GM06990 (cell line): ENCODE measurements at places on chromosomes 12 and 14.
A peak's percentile ranks its signal among the peaks of the same experiment; 100 is the strongest.

DNA sequence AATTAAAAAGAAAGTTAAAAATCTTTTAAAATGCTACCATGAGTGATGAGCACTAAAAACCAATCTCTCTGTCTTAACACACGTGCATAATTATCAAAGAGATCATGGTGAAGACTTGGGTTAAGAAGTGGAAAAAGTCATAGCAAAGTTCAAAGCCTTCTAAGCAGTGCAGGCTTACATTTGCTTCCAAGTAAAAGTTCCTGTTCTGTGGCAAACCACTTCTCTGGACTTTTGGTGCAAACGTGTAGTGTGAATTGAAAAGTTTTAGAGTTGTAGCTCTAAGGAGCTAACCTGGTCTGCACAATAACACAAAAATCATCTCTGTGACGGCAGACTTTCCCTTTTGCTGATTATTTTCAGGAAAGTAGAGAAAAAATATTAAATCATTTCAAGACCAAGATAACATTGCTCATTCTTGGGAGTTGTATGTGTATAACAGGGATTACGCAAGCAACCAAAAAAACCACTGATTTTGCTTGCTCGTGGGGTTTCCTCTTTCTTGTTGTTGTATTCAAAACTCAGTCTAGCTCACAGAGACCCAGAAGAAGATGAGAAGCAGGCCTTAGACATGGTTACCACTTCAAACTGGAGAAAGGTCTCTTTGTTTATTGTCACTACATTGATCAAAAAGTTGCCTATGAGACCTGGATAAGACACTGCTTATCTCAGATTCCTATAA, 2.3 kb upstream of the GLIPR1 start:
- no peak for DNase-seq

GRCh38 chr12:66716522-66716921, 37.6 kb upstream of the GRIP1 start:
- DNase-seq: no peak

DNA sequence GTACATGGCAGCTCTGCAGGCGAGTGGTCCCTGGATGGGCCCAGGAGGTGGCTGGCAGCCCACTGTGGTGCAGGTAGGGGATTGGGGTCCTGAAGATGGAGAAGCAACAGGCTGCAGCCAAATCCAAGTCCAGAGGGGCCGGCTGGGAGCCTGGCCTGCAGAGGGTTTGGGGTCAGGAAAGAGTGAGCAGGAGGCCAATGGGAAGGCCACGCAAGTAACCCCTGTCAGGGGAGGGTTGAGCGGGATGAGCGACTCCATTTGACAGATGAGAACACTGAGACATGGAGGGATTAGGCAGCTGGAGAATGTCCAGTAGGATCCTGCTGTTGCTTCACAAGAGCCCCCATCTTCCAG, 136.0 kb downstream of the BCL11B start:
- DNase-seq: no peak

GRCh38 chr12:91588874-91589454, 406.3 kb upstream of the DCN start:
- DNase-seq: no peak

DNA sequence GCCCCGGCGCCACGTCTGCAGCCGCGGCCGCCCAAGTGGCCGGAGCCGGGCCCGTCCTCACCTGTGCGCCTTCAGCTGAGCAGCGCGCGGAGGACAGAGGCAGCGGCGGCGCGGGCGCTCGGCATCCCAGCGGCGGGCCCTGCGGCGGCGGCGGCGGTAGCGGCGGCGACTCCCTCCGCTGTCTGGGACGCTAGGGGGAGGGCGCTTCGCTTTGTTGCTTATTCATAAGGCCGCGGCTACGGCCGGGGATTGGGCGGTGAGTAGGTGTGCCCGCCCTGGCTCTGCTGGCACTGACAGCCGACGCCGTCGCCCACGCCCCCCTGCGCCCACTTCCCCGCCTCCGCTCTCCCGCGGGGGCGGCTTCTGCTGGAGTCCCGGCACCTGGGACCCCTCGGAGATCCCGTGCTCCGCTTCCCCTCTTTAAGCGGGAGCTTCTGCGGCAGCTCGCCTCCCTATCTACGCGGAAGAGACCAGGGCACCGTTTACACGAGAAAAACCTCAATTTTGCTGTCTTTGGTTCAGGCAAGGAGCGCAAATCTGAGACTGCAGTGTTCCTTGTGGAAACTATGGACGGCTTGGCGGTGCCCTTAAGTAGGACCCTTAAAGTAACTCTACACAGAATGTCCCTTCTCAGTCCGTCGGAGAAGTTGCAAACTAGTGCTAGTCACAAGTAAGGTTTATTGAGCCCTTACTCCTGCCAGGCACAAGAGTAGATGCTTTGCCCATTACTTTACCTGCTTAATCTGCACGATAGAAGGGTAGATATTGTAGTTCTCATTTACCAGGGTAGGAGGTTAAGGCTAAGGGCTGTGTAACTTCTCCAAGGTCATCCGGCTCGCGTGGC, at the start of gene ARMH4:
Gene ARMH4 (minus strand): TSS at position 200 of the 844 bp plus-strand sequence. CDS start 12,855 bp downstream, outside the sequence.
- DNase-seq: peak; percentile 62

- no peak for DNase-seq
Measured at GRCh38 chr14:104397956-104398355, 181.6 kb upstream of the C14orf180 start.

GRCh38 chr14:64812412-64812811, 67.3 kb downstream of the SPTB start:
- DNase-seq: peak; percentile 30

DNA sequence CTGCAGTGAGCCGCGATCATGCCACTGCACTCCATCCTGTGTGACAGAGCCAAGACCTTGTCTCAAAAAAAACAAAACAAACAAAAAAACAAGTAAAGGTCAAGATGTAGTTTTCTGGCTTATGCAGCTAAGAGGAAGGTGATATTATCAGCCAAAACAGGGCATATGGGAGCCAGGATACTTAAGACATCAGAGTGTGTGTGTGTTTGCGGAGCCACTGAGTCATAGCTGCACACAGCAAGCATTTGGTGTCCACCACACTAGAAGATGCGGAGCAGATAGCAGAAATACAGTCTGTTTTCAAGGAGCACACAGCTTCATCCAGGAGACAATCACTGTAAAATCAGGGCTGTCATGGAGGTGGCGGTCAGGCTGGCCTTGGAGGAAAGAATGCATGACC, 72.6 kb upstream of the REP15 start:
- DNase-seq: no peak

GRCh38 chr12:120677765-120678473, 9.0 kb upstream of the MLEC start:
- peak; percentile 78 for DNase-seq

GRCh38 chr14:29536886-29537511, 390.6 kb downstream of the PRKD1 start:
- DNase-seq: no peak
